ENCODE measurements at places on chromosomes 5 and 9. TPM values are rescaled to one million over a fixed set of nuclear protein-coding genes. Genes with fewer than 3 reads are reported as not detected.
A peak's percentile ranks its signal among the peaks of the same experiment; 100 is the strongest.

The SLC46A2 gene
- polyA plus RNA-seq: not detected

- DNase-seq: no peak
Measured at GRCh38 chr5:89105836-89106235, 222.9 kb upstream of the MEF2C start.

The GLRA1 gene
- not detected for polyA plus RNA-seq

GRCh38 chr5:443239-444151, 519 bp downstream of the EXOC3 start:
- DNase-seq: peak; percentile 86

GRCh38 chr5:168752012-168752411, 172.8 kb upstream of the PANK3 start:
- no peak for DNase-seq

DNA sequence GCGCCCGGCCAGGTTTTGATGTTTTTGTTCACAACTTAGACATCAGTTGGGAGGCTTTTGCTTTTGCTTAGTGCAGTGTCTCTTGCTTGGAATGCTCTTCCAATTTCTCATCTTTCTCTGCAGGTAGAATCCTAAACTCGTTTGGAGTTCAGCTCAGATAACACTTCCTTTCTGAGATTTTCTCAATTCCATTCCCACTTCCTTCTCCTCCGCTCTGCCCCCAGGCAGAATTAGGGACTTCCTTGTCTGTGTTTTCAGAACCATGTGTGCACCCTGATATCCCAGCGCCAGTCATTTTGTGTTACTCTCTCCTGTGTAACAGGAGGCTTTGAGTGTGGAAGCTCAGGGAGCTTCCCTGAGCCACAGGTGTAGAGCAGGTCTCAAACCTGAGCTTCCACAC, 171.0 kb downstream of the INSYN2B start:
- no peak for DNase-seq

GRCh38 chr9:133125941-133126696, 5.1 kb upstream of the RALGDS start:
- DNase-seq: peak; percentile 54
